ELR (cell line): ENCODE measurements at places on chromosomes 16 and 17.

DNA sequence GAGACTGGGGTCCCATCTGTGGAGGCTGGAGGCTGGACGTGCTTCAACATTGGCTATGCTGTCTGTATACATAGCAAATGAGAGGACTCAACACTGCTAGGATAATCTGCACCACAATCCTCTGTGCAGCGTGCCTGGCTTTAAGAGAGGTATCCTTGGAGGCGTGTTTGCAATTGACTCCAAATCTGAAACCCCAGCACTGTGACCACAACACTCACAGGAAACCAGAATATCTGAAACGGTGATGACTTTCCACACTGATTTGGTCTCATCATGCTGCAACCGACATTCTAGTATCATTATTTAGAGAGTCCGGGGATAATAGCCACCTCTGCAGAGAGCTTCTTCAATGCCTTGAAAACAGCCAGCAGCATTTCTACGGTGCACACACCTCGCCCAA is 35.1 kb downstream of the TLE7 start:
- no peak for DNase-seq

DNA sequence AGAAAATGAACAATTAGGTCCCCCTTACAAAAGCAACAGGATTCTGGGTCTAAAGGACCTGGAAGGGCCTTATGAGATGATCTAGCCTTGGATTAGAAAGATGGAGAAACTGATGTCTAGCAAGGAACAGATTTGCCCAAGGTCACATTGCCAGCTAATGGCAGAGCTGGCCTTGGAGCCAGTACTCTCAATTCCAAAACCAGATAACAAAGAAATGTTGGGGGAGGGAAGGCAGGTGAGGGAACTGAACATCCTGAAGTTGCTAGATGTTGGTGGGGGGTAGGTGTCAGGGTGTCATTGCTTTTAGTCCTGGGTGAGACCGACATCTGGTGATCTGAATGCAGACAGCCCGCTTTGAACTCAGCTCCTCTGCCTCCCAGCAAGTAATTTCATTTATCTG is 11.3 kb upstream of the ZNF423 start:
- DNase-seq = no peak

- no peak for DNase-seq
Measured at GRCh38 chr17:79921411-79922115, 82.3 kb upstream of the CBX4 start.

DNA sequence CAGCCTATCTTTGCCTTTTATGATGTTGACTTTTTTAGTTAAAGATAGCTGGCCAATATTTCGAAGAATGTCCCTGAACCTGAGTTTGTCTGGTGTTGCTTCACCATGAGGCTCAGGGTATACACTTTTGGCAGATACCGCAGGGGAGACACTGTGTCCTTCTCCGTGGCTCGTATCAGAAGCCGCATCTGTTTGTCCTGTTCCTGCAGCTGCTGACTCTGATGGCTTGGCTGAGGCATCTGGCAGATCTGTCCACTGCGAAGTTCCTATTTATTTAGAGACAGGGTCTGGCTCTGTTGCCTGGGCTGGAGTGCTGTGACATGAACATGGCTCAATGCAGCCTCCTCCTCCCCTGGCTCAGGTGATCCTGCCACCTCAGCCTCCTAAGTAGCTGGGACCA is 93.5 kb downstream of the CRISPLD2 start:
- no peak for DNase-seq

DNA sequence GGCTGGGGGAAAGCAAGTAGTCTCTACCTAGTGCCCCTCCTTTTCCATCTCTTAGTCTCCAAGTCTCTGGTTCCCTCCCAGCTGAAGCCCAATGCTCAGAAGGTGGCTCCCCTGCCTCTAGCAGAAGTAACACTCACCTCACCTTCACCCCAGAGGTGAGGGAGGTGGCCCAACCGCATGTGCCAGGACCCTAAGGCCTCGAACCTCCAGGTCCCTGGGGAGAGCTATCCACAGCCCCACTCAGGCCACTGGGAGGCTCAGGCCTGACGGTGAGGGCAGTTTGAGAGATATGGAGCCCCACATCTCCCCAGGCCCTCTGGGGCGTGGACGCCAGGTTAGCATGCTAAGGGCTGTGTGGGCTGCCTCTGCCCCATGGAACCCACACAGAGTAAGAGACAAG is 5.8 kb downstream of the CBLN1 start:
- no peak for DNase-seq

- no peak for DNase-seq
Measured at GRCh38 chr17:37168731-37169353, 206.9 kb upstream of the C17orf78 start.
